Endothelial cell of coronary artery (primary cell): ENCODE measurements at places on chromosomes 7 and 10. TPM values are rescaled to one million over a fixed set of nuclear protein-coding genes. Genes with fewer than 3 reads are reported as not detected.

Gene CALY
- not detected in 2 replicates for total RNA-seq

Gene CEP55
- total RNA-seq: 18.3 and 42.4 TPM in 2 replicates

Gene KIF11
- total RNA-seq: 9.9 and 24.6 TPM in 2 replicates

Gene PANK1
- 3.1 and 3.7 TPM in 2 replicates for total RNA-seq

Gene DPP6
- total RNA-seq: not detected in 2 replicates

Gene SPDYE11
- not detected in 2 replicates for total RNA-seq
